Cerebellum (tissue), 4 donors: ENCODE measurements at places on chromosomes 4 and X.

GRCh38 chrX:131841496-131842437, 181.3 kb upstream of the STK26 start:
- peak; percentile 32 for DNase-seq

GRCh38 chr4:180794333-180794732, 1448.9 kb upstream of the TENM3 start:
- no peak for DNase-seq

DNA sequence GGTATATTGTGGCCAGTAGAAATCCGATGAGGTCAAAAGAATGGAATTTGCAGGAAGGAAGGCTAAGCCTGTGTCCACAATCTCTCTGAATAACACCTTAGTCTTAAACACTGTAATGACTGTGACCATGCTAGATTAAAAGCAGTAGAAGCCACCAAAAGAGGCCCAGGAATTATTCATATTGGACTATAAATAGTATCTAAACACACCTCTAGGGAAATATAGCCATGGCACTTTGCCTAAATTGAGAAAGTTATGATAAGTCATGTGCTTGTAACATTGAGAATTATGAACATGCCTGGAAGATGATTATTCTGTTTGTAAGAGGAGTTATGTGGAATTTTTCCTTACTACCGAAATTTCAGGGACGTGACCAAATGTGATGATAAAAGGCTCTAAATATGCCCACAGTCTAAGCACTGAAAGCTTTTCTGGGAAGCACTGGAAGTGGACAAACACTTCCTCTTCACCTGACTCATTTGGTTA, 298.5 kb downstream of the KCTD8 start:
- no peak for DNase-seq

DNA sequence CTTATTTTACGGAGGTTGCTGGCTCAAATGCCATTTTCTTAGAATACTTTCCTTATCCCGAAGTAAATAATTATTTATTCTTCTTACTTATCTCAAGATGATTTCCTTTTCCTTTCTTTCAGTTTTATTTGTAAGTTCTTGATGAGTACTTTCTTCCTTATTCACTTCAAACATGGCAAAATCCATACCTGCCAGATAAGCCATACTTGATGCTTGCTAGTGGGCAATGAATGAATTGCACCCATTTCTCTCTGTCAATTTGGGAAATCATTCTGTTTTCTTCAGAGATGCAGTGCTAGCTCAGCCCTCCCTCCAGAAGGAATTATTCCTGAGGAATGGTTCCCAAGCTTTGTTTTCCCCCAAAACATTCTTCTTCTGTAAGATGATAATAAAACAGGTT, 598.3 kb downstream of the SPRY1 start:
- DNase-seq: no peak

- DNase-seq: no peak
Measured at GRCh38 chr4:107654694-107655093, 65.3 kb downstream of the PAPSS1 start.

- no peak for DNase-seq
Measured at GRCh38 chr4:130722361-130722760, 1626.4 kb downstream of the C4orf33 start.

DNA sequence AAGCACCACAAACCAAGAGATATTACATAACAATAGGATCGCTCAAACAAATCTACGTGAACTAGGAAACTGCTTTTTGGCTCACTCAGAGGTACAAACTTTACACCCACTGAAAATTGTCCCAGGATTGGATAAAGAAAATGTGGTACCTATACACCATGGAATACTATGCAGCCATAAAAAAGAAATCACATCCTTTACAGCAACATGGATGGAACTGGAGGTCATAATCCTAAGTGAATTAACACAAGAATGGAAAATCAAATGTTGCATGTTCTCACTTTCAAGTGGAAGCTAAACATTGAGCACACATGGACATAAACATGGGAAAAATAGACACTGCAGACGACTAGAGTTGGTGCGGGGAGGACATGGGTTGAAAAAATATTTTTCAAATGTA, 207.8 kb downstream of the CBR4 start:
- no peak for DNase-seq

DNA sequence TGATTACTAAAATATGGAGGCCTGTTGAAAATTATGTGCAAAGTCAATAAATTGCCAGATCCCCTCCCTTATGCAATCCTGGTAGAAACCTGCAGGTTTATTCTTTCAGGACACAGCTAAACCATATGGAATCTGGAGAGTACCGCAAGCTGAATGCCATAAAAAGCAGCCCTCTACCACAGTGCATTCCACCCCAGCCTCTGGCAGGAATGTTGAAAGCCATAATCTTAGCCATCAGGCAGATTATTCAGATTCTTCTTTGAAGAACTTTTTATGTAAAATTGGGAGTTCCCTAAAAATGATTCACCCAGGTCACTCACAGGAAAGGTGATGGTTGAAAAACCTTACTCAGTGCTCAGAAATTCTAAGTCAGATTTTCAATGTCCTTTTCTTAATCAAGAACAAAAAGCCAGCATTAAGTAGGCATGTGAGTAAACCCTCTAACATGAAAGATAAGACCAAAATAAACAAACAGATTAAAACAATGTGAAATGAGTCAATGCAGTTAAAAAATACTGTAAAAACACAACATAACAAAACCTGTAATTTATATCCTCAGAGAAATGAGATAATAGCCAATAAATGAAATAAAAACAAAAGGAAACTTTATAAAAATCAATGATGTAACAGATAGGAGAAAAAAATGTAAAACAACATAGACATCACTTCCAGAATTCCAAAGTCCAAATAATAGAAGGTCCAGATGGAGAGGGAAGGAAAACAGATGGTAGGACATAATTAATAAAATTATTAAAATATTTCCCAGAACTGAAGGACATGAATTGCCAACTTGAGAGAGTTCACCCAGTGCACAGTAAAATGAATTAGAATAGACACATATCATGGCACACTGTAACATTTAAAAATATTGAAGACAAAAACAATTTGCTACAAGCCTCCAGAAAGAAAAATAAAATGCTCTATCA, 226.9 kb downstream of the FSTL5 start:
- peak; percentile 43 for DNase-seq

- no peak for DNase-seq
Measured at GRCh38 chr4:72390409-72390808, 178.6 kb downstream of the ADAMTS3 start.

GRCh38 chr4:46946919-46947536, 38.0 kb upstream of the COX7B2 start:
- DNase-seq: no peak

DNA sequence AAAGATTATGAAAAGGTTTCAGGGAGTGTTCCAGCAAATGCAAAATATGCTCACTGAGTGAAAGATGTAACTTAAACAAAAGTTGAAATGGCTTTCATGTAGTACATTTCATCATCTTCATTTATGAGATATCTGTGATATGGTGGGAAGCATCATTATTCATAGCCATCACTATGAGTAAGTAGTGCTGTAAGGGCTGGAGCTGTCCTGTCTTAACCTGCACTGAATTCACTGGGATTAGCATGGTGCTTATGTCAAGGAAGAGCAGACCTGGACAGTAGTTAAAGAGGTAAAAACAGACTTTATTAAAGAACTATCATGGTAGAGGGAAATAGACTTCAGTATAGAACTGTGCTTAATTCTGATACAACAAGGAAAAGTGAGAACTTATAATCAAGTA, 1347.3 kb downstream of the RPA4 start:
- no peak for DNase-seq

- no peak for DNase-seq
Measured at GRCh38 chr4:2256156-2256731, 5.7 kb downstream of the MXD4 start.

DNA sequence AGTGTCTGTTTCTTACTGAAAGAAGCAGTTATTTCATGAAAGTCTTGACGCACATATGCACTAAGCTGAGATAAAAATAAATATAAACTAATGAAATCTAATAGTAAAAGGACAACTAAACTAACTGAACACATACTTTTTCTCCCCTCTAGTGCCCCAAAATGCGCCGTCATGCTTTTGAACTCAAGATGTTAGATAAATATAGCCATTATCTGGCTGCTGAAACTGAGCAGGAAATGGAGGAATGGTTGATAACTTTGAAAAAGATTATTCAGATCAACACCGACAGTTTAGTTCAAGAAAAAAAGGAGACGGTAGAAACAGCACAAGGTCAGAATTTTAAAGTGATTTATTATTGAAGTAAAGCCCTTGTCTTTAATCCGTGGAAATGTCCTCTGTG, 70.2 kb downstream of the DOCK11 start:
- no peak for DNase-seq

DNA sequence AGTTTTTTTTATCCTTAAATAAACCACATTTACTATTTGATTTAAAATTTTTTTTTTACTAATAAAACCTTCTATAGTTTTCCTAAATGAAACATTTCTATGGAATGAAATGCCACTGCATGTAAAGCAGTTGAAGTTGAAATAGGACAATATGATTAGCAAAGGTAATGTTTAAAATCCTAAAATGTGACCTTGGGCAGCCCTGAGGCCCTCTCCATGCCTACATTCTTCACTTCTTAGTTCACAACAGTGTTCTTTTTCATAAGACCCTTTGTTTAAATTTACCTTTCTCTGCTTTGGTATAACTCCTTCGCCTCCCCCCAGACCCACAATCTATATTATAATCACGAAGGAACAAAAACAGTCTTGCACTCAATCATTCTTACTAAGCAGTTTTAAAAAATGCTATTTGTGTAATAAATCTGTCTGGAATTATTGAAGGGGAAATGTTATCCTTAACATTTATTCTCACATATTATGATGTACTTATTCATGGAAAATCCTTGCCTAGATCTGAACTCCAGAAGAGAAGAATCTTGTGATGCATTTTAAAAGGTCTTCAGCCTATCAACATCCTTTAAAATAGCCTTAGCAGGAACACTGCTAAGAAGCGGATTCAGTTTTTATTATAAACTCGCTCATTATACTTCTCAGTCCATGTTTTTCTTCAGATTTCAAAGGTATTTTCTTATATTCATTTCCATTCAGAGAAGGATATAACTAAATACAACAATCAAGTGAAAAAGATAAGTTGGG, 124.6 kb upstream of the NAP1L5 start:
- no peak for DNase-seq

- DNase-seq: no peak
Measured at GRCh38 chr4:44722001-44722400, 4.4 kb downstream of the GNPDA2 start.

GRCh38 chrX:40168480-40169011, 70.8 kb upstream of the BCOR start:
- DNase-seq: no peak

DNA sequence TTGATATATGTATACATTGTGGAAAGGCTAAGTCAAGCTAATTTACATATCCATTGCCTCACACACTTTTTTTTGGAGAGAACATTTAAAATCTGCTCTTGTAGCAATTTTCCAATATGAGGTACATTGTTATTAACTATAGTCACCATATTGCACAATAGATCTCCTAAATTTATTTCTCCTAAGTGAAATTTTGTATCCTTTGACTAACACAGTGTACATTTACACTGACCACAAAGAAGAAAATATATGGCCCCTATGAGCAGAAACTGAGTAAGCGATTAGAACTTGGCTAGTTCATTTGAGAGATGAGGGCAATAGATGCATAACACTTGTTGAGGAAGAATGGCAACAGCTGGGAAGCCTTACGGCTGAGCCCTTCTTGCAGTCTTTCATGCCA, 20.3 kb upstream of the GUCY1B1 start:
- DNase-seq: no peak

DNA sequence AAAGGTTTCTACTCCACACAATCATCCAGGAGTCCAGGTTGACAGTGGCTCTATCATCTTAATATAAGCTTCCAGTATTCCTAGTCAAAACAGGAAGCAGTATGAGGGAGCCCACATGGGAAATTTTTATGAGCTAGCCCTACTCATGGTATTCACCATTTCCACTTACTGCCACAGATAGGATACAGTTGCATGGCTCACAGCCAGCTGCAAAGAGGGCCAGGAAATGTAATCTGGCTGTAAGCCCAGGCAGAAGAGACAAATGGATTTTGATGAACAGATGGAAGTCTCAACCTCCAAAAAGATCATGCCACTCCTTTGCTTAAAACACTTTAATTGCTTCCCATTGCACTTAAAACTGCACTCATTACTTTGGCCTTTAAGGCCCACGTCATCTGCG, 150.6 kb downstream of the ADAMTS3 start:
- DNase-seq: peak; percentile 60

DNA sequence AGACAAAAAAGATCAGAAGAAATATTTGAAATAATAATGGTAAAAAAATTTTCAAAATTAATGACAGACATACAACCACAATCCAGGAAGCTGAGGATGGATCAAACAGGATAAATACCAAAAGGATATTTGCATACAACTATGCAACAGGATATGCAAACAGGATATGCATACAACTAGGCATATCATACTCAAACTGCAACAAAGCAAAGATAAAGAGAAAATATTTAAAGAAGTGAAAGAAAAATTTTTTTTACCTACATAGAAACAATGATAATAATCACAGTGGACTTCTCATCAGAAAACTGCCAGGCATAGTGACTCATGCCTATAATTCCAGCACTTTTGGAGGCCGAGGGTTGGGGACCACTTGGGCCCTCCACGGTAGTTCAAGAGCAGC, 11.3 kb upstream of the DHX15 start:
- DNase-seq: no peak

DNA sequence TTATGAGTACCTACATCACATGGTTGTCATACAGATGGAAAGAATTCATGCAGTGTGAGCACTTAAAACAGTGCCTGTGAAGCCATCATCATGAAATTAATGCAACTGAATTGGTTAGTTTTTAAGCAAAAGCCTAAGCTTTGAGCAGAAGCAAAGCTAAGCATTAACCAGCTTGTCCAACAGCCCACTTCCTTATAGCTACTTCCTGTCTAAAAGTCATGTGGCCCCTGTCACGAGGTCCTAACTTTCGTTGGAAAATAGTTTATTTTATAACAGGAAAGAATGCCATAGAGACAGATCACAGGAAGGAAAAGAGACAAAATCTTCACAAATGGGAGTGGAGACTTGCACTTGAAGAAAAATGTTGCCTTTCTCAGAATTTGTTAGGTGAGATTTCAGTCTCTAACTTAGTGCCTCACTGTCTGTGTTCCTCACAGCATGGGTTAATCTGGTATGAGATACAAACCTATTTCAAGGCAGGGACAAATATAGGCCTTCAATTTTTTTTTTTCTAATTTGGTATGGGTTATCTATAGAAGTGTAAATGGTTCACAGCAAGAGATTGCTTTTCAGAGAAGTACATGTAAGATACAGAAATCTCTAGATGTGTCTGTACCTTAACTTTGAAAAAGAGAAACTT, 27.7 kb upstream of the VCX start:
- no peak for DNase-seq

DNA sequence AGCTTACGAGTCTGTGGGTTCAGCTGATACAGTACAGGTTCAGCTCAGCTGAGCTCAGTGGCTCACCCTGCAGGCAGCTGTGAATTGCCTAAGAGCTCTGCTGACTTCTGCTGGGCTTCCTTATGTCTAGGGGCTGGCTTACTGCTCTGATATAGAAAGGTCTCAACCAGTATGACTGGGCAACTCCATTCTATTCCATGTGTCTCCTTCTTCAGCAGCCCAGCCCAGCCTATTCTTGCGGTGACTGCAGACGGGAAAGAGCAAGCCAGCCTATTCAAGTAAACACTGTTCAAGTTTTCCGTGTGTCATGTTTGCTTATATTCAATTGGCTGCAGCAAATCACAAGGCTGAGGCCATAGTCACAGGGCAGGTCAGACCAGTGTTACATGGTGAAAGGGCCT, 615.4 kb upstream of the ZFP42 start:
- no peak for DNase-seq
